ENCODE measurements at places on chromosomes 13 and 19.

DNA sequence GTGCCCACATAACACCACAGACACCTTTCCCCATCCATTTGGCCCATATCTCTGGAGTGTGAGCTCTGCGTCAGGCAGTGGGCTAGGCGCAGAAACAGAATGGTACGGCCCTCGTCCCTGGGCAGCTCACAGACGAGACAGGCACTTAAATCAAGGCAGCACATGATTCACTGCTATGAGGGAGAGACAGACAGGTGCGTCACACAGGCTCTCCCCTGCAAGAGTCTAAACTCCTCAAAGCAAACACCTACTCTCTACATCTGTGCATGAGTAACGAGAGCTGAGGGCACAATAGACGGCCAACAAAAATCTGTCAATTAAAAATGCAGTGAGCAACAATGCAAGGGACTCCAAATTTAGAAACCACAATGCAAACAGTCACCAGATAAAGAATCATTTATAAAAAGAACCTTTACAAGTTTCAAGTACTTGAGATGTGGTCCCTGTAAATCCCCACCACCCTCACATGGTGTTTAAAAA is 348.9 kb downstream of the UQCRFS1 start:
- no peak for DNase-seq

DNA sequence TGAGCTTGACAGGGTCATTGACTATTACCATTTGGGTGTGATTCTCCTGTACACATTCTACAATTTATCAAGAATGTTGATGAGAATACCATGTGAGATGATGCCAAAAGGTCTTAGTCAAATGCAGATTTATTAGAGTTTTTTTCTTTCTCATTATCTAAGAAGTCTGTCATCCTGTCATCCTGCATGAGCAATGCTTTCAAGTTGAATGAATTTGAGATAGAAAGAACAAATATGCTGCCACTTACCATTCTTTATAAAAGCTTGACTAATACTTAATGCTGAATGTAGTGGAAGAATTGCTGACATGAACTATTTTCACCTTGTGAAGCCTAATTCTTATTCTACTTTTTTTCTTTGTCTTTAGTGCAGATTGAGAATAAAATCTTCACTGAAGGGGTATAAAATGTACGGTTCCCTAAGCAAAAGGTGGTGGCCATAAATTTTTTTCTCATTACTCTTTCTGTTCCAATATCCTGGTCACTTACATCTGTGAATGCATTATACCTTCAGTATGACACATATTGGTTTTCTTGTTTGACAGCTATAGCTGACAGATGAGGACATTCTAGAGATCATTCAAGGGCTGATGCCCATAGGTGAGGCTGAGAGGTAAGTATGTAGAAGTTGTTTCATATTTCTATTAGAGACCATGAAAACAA is 1434.7 kb downstream of the SLITRK1 start:
- DNase-seq = no peak

DNA sequence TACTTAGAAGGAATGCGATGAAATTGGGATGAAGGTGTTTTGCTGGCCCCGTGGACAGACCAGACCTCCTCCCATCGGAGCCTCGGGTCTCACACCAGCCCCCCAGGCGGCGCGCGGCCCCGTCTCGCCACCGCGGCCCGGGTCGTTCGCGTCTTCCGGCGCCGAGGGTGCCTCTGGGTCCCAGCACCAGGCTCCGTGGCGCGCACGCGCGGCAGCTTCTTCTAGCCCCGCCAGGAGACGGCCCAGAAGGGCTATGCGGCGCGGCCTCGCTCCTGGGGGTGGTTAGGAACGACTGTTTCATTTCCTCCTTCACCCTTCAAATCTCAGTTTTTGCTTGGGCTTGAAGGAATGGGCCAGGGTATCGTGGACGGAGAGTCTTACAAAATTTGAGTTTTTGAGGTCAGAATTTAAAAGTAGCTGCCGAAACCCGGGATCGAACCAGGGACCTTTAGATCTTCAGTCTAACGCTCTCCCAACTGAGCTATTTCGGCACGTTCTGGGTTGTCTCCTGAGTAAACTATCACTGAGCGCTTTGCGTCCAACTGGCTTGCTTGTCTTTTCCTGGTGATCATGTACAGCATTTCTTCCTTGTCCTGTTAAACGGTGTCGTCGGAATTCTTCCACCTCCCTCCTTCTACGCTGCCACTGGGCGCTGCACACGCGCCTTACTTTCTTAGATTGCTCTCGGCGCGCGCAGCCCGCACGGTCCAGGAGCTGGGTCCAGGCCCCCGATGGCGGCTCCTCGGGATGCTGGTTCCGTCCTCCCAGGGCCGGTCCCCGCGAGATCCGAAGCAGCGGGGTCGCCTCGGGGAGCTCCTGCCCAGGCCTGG is 46.5 kb downstream of the TGDS start:
- DNase-seq = peak; percentile 95

- DNase-seq = no peak
Measured at GRCh38 chr19:46571495-46571894, 29.6 kb upstream of the CALM3 start.

GRCh38 chr19:282501-282900 is 8.7 kb downstream of the PLPP2 start:
- DNase-seq = no peak

DNA sequence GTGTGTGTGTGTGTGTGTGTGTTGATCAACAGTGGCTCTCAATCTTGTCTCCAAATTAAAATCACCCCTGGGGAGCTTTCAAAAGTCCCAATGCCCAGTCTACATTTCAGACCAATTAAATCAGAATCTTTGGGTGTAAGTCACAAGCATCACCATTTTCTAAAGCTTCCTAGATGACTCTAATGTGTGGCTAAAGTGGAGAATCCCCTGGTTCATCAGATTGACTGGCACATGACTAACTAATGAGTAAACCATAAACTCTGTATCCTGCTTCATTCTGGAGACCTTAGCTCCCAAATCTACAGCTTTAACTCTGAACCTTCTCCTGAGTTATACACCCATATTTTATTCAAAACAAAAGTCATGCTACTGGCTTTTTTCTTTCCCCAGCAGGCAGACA is 131.3 kb downstream of the SUCLA2 start:
- no peak for DNase-seq

DNA sequence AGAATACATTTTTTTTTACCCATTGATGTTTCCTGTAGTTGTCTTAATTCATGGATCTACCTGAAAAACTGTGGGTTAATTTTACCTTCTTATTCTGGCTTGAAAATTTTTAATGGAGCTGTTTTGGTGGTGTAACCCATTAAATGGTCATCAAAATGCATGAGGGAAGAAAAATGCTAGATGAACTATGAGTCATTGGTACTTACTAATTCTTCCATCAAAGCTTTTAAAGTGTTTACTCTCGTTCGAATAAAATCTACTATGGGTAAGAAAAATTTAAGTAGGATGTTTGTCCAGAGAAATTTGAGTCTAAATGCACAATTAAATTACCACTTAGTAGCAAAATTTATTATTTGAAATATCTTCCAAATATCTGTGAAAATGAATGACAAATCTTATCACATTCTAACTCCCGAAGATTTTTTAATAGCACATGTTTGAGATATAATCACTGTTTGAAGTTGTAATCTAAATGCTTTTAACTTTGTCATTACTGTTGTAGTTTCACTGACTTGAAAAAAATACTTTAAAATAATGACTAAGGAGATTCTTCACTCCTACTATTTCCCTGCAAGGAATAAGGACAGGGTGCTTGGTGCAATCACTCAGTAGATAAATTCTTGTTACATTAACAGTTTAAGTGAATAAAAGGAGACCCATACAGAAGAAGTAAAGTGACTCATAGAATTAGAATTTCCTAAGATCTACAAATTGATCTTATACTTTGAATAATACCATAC is 437.7 kb downstream of the IRS2 start:
- DNase-seq = no peak

GRCh38 chr13:32811297-32811800 is 204.9 kb upstream of the KL start:
- no peak for DNase-seq

GRCh38 chr19:45564131-45564780 is 20.3 kb downstream of the OPA3 start:
- no peak for DNase-seq

DNA sequence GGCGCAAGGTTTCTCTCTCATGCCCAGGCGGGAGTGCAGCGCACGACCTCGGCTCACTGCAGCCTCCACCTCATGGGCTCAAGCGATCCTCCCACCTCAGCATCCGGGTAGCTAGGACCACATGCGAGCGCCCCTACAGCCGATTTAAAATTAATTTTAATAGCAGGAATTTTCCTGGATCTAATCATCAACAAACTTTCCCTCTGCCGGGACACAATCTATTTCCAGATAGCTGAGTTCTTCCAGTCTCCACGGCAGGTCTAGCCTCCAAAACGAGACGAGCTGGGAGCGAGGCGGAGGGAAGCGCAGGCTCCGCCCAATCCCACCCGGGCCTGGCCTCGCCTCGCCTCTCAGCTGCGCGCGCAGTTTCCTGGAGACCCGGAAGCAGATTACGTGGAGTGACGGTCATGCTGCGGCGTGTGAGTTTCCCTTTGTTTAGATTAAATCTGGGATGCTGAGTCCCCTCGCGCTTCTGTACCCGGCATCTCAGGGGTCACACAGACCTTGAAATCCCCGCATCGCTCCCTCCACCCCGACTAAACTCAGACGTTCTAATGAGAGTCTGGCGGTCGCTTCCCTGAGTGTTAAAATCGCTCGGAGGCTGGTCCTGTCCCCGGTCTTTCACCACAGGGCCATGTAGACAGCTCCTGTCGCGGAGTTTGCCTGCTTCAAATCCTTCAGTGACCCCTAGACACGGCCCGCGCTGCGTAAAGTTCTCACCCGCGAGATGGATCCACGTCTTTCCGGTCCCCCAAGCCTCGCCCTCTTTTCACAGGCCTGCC is at the start of gene ZNF880:
TSS of gene ZNF880 (plus strand) at position 365 of the 782 bp plus-strand sequence. CDS start at position 408, 43 bp downstream.
- peak; percentile 94 for DNase-seq

- DNase-seq = no peak
Measured at GRCh38 chr13:87954091-87954490, 282.9 kb downstream of the SLITRK5 start.

- DNase-seq = no peak
Measured at GRCh38 chr13:79943346-79944023, 397.4 kb downstream of the SPRY2 start.

DNA sequence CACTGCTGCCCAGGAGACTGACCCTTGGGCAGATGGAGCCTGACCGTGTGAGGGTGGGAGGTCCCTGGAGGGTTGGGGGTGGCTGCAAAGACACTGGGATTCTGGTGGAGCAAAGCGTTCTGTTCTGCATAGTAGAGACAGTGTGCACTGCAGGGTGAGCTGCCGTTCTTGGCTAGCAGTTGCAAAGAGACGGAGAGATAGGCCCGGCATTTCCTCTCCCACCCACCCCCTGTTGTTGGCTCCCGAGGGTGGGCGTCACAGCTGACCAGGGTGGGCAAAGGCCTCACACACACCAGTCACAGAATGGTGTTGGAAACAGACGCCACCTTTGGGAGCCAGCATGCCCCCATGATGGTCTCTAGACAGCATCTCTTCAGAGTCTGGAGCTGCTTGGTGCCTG is 11.4 kb downstream of the TMEM255B start:
- no peak for DNase-seq

GRCh38 chr13:90477216-90477615 is 870.3 kb upstream of the MIR17HG start:
- no peak for DNase-seq

GRCh38 chr13:20288561-20288960 is 56.4 kb upstream of the GJB6 start:
- no peak for DNase-seq

DNA sequence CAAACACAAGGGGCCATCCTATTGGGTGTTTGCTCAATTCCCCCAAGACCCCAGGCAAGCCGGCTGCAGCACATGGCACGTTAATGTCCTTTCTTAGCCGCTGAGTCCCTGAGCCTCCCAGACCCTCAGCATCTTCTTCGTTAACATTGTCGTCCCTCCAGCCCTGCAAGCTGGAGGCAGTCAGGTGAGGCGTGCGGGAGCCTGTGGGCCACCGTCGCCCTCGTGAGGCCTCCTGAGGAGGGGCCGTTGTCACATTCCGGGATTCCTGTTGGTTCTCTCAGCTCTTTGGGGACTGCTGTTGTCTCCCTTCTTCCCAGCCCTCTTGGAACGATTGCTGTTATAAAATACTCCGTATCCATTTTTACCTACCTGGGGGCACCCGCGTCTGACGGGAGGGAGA is 140.6 kb downstream of the KDM4B start:
- no peak for DNase-seq

DNA sequence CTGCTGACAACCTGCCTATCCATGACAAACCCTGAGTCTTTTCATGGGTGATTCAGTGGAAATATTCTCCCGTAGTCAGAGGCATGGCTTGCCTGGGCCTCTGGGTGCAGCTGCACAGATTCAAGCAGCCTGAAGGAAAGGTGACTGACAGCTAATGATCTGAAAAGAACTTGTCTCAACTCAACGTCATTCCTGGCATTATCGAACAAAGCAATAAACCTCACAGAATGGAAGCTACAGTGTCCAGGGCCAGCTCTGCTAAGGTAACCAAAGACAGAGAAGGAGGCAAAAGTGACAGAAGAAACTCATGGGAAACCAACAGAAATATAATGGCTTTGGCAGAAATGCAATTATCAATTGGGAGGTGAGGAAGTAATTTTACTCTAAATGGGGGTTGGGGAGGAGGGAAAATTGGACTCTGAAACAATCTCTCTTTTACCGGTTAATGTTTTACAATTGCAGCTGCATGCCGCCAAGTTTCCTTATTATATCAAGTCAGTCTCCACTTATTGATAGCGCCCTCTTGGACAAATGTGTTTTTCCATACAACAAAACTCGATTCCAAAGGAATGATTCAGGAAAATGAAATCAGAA is 12.9 kb downstream of the STARD13 start:
- no peak for DNase-seq

GRCh38 chr19:21022996-21023395 is 2.5 kb downstream of the ZNF430 start:
- DNase-seq = no peak

GRCh38 chr19:16062789-16063188 is 13.5 kb upstream of the TPM4 start:
- no peak for DNase-seq

- no peak for DNase-seq
Measured at GRCh38 chr13:37139356-37139755, 33.9 kb upstream of the CSNK1A1L start.

DNA sequence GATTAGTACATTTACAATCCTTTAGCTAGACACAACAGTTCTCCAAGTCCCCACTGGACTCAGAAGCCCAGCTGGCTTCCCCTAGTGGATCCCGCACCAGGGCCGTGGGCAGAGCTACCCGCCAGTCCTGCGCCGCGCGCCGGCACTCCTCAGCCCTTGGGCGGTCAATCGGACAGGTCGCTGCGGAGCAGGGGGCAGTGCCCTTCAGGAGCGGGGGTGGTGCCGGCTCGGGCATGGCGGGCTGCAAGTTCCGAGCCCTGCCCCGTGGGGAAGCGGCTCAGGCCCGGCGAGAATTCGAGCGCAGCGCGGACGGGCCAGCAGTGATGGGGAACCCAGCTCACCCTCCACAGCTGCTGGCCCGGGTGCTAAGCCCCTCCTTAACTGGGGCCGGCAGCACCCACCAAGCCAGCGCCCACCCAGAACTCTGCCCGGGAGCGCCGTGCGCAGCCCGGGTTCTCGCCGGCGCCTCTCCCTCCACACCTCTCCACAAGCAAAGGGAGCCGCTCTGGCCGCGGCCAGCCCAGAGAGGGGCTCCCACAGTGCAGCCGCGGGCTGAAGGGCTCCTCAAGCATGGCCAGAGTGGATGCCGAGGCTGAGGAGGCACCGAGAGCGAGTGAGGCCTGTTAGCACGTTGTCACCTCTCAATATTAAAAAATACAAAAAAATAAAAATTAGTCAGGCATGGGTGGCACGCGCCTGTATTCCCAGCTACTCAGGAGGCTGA is 12.9 kb downstream of the EBPL start:
- DNase-seq = no peak

All from left lung (tissue), 14 donors.